ENCODE measurements at places on chromosomes 5 and 9. TPM values are rescaled to one million over a fixed set of nuclear protein-coding genes. Genes with fewer than 3 reads are reported as not detected.

ORM1 gene
- 0.45 TPM for total RNA-seq

ARL14EPL gene
- total RNA-seq, result 0.63 TPM

DNA sequence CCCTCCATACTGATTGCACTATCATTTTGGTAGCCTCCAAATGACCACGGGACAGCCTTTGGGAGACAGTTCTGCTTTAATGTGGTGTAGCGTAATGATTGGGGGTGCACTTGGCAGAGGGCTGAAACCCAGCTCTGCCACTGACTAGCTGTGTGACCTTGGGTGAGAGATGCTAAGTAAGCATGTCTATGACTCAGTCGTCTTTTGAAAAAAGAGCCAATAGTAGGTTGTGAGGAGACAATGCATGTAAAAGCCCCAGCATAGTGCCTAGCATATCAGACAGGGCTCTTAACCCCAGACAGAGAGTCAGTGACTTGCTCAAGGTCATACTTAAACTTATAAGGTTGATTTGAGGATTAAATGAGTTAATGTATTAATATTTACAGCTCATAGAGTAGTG lies 18.0 kb upstream of the CXCL14 start:
- no peak for DNase-seq

NKD2 gene
- total RNA-seq, result 6.8 TPM

SMIM33 gene
- not detected for total RNA-seq

DNA sequence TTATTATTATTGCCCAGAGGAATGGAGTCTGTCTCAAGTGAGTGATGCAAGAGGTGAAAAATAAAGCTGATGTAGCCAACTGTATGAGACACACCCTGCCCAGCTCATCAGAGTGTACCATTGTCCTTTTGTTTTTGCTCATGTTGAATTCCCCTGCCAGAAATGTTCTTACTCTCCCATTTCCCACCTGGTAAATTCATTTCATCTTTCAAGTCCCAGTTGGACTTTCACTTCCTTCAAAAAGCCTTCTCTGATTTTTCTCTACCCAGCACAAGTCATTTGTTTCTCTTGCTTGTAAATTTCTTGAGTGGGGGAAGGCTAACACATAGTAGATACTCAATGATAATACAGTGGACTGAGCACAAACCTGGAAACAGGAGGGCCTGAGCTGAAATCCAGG lies 394.5 kb upstream of the ZNF462 start:
- no peak for DNase-seq

- no peak for DNase-seq
These were observed 62.1 kb upstream of the NUDT12 start for GRCh38 chr5:103624675-103625074.

DNA sequence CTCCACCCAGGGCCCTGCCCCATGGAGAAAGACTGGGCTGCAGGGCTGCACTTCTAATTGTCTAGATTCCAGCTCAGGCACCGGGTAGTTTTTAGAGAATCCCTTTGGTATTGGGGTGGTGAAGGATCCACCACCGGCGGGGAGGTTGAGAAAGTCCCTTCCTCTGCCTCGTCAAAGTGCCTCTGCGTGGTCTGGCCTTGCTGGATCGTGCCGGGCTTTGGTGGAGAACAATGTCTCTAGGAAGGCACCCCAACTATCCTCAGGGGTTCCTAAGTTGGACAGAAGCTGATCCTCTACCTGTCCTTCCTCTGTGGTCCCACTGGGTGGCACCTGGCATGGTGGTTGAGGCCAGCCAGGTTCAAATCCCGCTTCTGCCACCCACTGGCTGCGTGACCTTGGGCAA lies 7.3 kb upstream of the AMBP start:
- no peak for DNase-seq

SRD5A1 gene
- 5.6 TPM for total RNA-seq

PIP5K1B gene
- total RNA-seq, result 8.2 TPM

DNA sequence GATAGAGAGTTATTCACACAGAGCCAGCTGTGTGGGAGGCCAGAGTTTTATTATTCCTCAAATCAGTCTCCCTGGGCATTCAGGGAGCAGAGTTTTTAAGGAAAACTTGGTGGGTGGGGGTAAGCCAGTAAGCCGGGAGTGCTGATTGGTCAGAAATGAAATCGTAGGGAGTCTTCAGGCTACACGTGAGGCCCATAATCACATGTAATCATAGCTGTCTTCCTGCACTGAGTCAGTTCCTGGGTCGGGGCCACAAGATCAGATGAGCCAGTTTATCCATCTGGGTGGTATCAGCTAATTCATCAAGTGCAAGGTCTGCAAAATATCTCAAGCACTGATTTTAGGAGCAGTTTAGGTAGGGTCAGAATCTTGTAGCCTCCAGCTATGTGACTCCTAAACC lies 10.8 kb upstream of the TTC39B start:
- no peak for DNase-seq

ISL1 gene
- not detected for total RNA-seq

- no peak for DNase-seq
These were observed 55.1 kb downstream of the ABCA1 start for GRCh38 chr9:104872656-104873488.

C9orf50 gene
- 0.30 TPM for total RNA-seq

GRCh38 chr9:110638381-110638954 lies 30.1 kb upstream of the MUSK start:
- no peak for DNase-seq

PCDHA8 gene
- total RNA-seq, result 0.16 TPM

GRCh38 chr5:40653221-40654022 lies 26.3 kb upstream of the PTGER4 start:
- no peak for DNase-seq

- no peak for DNase-seq
These were observed 294.6 kb upstream of the ACTBL2 start for GRCh38 chr5:57777174-57777581.

- no peak for DNase-seq
These were observed 11.5 kb upstream of the SEPTIN8 start for GRCh38 chr5:132788508-132788907.

ZER1 gene
- 42.9 TPM for total RNA-seq

AMBP gene
- not detected for total RNA-seq

- DNase-seq, result no peak
These were observed 15.8 kb downstream of the CNTFR start for GRCh38 chr9:34573599-34574325.

DNA sequence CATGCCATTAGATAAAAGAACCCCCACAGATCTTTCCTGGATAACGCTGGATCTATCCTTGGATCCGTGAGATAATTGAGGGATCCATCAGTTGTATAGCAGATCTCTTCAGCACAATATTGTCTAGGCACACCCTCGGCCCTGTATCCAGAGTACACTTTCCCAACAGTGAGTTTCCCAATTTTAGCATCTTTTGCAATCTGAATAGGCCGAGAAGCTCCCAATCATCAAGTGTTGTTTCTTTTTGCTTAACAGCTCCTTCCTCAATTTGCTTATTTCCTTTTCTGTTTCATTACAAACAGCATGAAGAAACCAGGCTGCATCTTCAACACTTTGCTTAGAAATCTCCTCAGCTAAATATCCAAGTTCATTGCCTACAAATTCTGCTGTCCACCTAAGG lies 4.4 kb upstream of the SPTLC1 start:
- DNase-seq, result no peak

BARHL1 gene
- not detected for total RNA-seq

SLC22A5 gene
- total RNA-seq, result 8.6 TPM

- no peak for DNase-seq
These were observed 610.9 kb downstream of the RAB3C start for GRCh38 chr5:59193616-59194319.

- DNase-seq, result peak; percentile 61
These were observed 561 bp downstream of the DAPK1 start for GRCh38 chr9:87498046-87498810.

- DNase-seq, result peak; percentile 95
These were observed at the start of the genes BRD8 and KIF20A for GRCh38 chr5:138178516-138179276. Gene BRD8, minus strand, starts transcription at chr5:138178630. Its CDS starts 16 bp downstream, at chr5:138178614. Gene KIF20A, plus strand, starts transcription at chr5:138179112. Its CDS starts 569 bp downstream, at chr5:138179681.

GRCh38 chr9:4661165-4661564 lies 929 bp upstream of the PLPP6 start:
- DNase-seq, result no peak

DNA sequence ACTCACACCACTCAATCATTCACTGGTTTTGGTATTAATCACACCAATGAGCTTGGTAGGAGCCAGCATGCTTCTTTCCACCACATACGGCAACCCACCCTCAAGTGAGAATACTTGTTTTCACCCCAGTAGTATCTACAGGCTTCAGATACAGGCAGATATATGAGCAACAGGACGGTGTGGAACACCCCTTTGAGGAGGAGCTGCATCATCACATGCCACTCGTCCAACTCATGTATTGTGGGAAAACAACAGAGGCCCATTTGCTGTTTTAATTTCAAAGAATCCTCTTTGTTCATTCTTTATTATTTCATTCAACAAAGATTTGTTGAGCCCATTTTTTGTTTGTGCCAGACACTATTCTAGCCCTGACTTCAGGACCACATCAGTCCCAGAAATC lies 46.0 kb downstream of the RORB start:
- no peak for DNase-seq

GRCh38 chr9:78112004-78112403 lies 80.4 kb upstream of the GNAQ start:
- DNase-seq, result no peak

GRCh38 chr9:5817862-5818261 lies 15.1 kb downstream of the ERMP1 start:
- no peak for DNase-seq

TRPM3 gene
- total RNA-seq, result 1.5 TPM
